ENCODE measurements at places on chromosomes 5 and 9.

DNA sequence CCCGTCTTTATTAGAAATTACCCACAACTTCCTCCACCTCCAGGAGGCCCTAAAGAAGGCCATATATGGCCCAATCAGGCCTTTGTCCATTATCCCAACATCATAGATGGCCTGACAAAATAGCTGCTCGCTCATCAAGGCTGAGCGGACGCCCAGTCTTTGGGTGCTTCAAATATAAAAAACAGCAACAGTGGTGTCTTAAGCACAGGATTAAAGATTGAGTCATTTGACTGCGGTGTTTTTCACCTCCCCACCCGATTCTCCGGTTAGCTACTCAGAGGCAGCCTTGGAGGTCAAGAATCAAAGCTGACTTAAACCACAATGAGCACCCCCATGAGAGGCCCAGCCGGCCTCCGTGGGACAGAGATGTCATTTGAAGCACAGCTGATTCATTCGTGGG, 18.8 kb downstream of the S1PR3 start:
- no peak for DNase-seq

GRCh38 chr5:28249771-28250415, 1211.5 kb upstream of the CDH9 start:
- no peak for DNase-seq

DNA sequence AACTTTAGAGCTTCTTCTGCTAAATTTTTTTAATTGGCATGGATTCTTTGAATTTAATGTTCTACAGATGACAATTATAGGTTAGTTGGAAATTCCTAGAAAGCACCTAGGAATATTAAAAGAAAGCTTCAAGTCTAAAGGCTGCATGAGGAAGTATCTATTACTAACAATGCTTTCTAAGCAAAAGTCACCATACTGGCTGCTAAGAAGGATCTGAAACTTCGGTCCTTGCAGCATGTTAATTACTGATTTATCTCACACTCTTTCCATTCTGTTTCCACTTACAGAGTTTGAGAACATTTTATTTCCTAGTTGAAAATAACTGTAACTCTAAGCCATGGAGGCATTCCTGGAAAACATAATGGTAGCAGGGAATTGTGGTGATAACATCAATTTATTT, 8.4 kb downstream of the SEMA6A start:
- no peak for DNase-seq

GRCh38 chr9:135946392-135946994, 14.7 kb downstream of the UBAC1 start:
- DNase-seq = no peak

DNA sequence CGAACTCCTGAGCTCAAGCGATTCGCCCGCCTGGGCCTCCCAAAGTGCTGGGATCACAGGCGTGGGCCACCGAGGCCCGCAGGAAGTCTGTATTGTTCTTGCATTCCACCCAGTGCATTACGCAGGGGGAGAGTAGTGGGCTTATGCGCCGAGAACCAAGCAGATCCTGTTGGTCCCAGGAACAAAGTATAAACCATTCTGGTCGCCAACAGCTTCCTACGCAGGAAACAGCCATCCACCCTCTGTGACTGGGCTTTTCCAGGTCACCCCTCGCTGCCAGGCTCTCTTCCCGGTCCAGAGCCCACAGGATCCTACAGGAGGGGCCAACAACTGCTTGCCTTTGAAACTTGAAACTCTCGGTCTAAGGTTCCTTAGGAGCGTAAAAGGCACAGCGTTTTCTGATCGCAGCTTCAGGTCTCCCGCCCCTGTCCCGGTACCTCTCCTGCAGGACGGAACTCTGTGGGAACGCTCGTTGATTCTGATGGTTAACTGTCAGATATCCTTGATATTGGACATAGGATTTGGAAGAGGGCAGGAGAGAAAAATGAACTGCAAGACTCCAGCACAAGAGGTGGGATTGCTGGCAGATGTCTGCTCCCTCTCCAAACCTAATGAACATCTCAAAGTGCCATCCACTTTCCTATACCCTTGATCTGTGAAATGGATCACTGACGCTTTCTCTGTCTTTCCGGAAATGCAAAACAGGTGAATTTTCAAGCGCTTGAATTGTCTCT, 4.2 kb upstream of the ANXA2R start:
- DNase-seq = no peak

GRCh38 chr9:28234133-28234893, 661.0 kb upstream of the C9orf72 start:
- DNase-seq = no peak

- no peak for DNase-seq
Measured at GRCh38 chr5:7925961-7926695, 57.2 kb downstream of the MTRR start.

- DNase-seq = peak; percentile 3
Measured at GRCh38 chr9:110048976-110049698, 158.8 kb downstream of the C9orf152 start.

DNA sequence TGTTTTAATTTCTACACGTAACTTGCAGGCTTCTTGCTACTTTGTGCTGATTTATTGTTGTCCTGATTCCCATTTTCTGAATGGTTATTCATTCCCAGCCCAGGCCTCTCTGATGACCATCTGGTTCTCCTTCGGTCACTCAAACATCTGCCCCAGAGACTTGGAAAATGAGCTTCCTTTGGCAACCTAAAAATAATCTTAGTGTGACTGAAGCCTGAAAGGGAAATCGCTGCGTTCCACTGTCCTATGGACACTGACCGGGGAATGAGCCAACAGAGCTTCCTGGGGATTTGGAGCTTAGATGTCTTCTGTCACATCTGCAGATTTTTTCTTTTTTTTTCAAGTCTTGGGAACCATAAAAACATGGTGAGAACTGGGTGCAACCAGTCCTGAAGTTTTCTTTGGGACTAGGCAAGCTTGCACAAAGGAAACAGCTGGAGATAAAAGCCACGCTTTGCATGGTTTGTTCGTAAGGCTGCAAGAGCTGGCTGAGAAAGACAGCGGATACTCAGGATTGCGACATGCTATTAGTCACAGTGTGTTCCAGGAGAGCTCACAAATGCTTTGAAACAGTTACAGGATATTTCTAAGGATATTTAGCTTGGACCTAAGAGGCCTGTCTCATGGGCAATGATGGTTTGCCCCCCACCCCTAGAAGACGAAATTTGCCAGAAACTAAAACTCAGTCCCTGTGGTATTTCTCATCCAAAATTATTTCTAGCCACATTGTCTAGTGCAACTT, 146.2 kb downstream of the GOLPH3 start:
- no peak for DNase-seq

DNA sequence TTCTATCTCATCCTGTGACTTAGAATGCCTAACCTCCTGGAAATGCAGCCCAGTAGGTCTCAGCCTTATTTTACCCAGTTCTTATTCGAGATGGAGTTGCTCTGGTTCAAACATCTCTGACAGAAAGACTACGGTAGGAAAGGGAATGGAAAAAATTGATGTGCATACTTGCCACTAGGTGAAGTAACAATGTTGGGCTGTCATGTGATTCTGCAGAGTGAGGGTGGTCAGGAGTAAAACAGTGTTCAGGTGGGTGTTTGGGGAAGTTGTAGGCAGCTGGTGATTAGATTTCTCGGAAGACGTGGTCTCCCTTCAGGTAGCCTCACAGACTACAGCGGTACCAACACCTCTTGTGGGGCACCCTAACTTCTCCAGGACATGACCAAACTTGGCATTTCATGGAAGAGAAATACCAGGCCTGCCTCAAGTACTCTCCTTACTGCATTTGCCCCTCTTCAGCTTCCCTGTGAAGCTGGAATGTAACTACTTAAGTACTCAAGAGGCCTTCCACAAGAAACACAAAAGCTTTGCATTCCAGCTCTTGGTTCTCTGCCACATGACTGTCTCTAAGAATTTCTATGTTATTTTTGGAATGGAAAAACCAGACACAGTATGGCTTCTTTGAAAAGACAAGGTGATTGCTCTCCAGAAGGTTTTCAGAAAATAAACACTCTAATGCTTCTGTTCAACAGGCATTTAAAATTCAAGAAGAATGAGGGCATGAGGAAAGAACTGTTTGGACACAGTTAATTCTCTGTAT, 17.4 kb upstream of the ENTREP1 start:
- no peak for DNase-seq

- no peak for DNase-seq
Measured at GRCh38 chr5:310941-311434, 10.5 kb upstream of the AHRR start.

- DNase-seq = no peak
Measured at GRCh38 chr9:109640580-109641371, 139.2 kb upstream of the PALM2AKAP2 start.

Measured in activated CD4-positive, alpha-beta T cell treated with anti-CD3 and anti-CD28 coated beads, Interleukin-2, amount 50 U/mL, for 1 hour (primary cell).